ENCODE measurements at places on chromosomes 7 and 10.
A peak's percentile ranks its signal among the peaks of the same experiment; 100 is the strongest.

DNA sequence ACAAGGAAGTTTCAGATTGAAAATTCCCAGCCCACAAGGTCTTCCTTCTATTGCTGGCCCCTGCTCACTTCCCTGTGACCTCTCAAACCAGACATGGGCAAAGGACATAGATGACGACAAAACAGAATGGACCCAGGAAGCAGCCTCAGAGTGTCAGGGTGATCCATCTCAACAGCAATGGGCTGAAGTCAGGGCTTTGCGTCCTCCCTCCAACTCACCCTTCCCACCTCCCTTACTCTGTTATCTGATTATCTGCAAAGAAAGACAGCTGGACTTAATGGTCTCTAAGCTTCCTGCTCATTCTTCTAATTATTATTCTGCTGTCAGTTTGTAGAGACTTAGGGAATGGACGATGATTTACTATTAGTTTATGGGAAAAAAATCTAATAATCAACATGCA is 115.9 kb downstream of the PIP4K2A start:
- DNase-seq = no peak

DNA sequence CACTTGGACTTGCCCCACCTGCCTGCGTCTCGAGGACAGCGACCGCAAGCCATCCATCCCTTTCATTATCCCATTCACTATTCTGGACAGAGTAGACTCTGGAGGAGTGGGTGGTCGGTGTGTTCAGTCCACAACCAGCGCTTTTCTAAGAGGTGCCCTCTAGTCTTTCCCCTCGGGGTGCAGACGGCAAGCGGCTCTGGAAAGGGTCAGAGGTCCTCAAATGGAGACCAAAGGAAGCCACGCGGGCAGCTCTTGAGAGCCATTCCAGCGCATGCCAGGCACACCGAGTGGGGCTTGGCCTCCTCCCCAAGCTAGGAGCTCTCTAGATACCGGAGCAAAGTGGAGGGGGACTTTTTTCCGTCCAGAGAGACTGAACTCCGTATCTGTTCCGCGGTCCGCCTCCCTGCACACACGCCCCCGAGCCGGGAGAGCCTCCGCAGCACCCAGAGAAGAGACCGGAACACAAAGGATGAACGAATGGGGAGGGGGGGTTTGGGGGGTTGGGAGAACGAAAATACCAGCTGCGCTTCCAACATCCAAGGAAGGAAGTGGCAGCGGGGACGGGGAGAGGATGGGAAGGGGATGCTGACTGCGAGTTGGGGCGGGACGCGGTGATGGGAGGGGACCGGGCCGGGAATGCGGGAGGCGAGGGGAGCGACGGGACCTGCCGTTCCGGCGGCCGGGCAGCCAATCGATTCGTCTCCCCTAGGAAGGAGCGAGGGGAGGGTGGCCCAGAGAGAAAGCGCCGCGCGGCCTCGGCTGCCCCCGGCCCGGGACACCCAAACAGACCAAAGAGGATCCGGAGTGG is 515 bp downstream of the GSDME start:
- peak; percentile 78 for DNase-seq

DNA sequence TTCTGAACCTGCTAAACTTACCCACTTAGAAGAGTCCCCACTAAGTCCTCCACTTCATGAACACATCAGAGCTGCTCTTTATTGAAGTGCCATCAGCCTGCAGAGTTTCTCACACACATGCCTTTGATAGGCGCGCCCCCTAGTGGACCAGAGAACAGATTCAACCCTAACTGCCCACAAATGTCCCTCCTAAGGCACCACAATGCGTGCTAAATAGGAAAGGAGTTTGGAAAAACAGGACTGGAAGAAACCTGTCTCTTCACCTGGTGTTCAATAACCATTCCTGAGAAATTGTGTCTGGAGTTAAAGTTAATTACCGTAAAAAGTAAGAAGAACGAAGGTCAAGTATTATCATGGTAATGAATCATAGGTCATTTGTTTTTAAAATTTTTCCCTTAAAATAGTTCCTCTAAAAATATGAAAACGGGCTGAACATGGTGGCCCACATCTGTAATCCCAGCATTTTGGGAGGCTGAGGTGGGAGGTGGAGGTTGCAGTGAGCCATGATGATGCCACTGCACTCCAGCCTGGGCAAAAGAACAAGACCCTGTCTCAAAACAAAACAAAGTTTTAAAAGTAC is 249.7 kb downstream of the ELMO1 start:
- peak; percentile 78 for DNase-seq

- peak; percentile 64 for DNase-seq
These were observed 157.5 kb upstream of the KLF14 start for GRCh38 chr7:130891254-130892094.

- no peak for DNase-seq
These were observed 41.2 kb upstream of the ZNF138 start for GRCh38 chr7:64753032-64753431.

DNA sequence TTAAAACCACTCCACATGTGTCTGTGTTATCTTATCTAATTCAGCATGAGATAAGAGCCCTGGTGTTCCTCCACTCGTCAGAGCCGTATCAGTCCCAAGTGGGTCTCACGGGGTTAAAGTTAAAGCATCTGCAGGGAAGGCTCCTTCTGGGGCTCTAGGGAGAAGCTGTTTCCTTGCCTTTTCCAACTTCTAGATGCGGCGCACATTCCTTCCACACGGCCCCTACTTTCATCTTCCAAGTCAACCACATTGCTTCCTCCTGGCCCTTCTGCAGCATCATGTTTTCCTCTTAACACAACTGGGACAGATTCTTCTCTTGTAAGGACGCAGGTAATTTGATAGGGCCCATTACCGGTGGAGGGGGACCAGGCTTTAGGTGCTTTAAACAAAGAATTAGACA is 620.1 kb upstream of the DPP6 start:
- no peak for DNase-seq

- DNase-seq = peak; percentile 70
These were observed 603.4 kb downstream of the KCNMA1 start for GRCh38 chr10:77034240-77034639.

GRCh38 chr7:1204460-1205140 is 28.1 kb upstream of the UNCX start:
- no peak for DNase-seq

- DNase-seq = no peak
These were observed 96.1 kb downstream of the ATE1 start for GRCh38 chr10:121831777-121832176.

GRCh38 chr7:30332549-30332948 is 48.2 kb downstream of the ZNRF2 start:
- DNase-seq = no peak

GRCh38 chr7:92740700-92741126 is 95.7 kb downstream of the CDK6 start:
- no peak for DNase-seq

- no peak for DNase-seq
These were observed 5.2 kb downstream of the TACR2 start for GRCh38 chr10:69411476-69411875.

DNA sequence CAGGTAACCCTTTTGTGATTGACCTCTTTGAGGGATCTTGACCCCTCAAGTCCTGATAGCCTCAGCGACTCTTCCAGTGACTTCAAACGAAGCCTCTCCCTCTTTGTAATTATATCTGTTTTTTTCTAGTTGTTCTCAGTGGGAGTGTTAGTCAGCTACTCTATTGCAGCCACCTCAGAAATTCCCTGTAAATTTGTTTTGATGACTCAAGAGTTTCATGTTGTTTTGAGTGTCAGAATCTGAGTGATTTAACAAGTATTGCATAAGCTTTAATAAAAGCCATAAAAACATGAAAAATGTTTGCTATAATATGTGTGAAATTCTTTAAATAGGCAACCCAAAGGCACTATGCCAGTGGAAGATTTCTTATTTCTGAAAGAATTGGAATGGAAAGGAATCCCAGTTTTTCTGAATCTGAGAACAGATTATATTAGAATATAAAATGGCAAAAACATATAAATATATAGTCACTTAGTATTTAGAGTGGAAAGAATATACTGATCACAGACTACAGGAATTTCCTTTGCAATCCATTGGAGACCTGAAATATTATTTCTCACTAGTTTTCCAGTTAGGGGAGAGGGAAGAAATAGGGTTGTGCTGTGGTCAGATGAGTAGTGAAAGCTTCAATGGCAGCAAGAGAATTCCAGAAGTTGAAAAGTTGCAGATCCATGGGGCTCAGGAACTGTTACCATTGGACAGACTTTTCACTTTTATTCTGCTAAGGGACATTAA is 94.4 kb upstream of the SEMA3C start:
- DNase-seq = no peak

GRCh38 chr7:2471396-2471795 is 4.8 kb downstream of the GRIFIN start:
- DNase-seq = no peak

GRCh38 chr10:104330168-104331110 is 7.8 kb downstream of the ITPRIP start:
- DNase-seq = peak; percentile 86

- no peak for DNase-seq
These were observed 1.2 kb downstream of the MLXIPL start for GRCh38 chr7:73622909-73623797.
